Left ventricle myocardium superior (tissue), 1 donor: ENCODE measurements at places on chromosomes 11 and 22. TPM values are rescaled to one million over a fixed set of nuclear protein-coding genes. Genes with fewer than 3 reads are reported as not detected.
A peak's percentile ranks its signal among the peaks of the same experiment; 100 is the strongest.

GRCh38 chr11:130675371-130675821, 227.0 kb downstream of the ADAMTS15 start:
- peak; percentile 87 for DNase-seq

GRCh38 chr11:130137999-130138398, 21.6 kb upstream of the ST14 start:
- no peak for DNase-seq

GRCh38 chr22:38950527-38951295, 6.7 kb upstream of the APOBEC3A start:
- no peak for DNase-seq

DNA sequence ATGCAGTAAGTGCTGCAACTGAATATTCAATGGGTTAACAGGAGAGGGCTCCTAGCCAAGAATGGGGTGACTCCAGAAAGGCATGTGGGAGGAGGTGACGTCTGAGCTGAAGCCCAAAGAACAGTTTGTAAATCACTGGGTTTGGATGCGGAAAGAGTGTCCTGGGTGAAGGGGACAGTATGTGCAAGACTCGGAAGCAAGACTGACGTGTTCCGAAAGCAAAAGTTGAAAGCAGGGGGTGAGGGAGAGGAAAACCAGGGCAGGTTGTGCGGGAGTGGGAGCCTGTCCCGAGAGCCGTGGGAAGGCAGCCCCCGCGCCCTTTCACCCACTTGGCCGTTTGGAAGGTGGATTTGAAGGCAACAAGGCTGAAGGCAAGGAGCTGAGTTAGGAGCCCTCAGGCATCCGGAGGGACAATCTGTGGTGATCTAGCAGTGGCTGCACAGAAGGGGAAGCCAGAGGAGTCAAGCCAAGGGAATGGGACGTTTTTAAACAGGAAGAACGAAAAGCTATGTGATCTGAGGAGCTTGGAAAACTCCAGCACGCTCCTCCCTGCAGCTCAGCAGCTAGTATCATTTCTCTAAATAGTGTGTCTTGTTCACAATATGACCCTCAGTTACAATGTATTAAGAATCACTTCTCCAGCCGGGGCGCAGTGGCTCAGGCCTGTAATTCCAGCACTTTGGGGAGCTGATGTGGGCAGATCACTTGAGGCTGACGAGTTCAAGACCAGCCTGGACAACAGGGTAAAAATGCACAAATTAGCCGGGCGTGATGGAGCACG, 7.7 kb downstream of the SLC25A18 start:
- DNase-seq, result peak; percentile 93

DNA sequence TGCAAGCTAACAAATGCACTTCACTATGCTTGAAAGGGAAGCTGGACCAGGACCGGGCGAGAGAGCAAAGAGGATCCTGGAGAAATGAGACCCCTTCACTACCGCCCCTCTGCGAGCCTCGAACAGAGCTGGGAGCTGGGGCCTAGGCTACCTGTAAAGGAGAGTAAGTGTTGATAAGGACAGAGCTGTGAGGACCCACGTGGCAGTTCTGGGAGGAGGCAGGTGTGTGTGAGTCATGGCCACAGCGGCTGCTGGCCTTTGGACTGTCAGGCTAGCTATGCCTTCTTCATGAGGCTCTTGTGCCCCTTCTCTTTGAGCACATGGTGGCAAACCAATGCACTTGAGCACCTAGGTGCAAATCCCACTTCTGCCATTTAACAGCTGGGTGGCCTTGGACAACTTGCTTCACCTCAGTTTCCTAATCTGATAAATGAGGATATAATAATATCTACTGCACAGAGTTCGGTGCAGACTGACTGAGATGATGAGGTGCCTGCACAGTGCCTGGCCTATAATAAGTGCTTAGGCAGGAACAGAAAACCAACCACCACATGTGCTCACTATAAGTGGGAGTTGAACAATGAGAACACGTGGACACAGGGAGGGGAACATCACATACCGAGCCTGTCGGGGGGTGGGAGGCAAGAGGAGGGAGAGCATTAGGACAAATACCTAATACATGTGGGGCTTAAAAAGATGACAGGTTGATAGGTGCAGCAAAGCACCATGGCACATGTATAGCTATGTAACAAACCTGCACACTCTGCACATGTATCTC, 35.3 kb upstream of the KCNJ11 start:
- DNase-seq, result no peak

DNA sequence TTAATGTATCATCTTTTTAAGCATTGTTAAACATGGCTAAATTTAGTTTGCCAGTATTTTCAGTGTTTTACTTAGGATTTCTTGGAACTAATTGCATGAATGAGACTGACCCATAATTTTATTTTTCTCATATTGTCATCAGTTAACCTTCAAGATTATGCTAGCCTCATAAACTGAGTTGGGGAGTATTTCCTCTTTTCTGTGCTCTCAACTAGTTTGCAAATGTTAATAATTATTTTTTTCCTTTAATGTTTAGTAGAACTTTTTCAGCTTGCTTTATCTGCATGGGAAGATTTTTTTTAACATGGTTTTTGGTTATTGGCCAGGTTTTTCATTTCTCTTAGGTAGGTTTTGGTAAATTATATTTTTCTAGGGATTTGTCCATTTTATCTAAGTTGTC, 235.4 kb upstream of the SESN3 start:
- DNase-seq, result no peak

- no peak for DNase-seq
These were observed 636 bp downstream of the NUP160 start for GRCh38 chr11:47847537-47847891.

- DNase-seq, result no peak
These were observed 44.4 kb downstream of the MOB2 start for GRCh38 chr11:1442163-1442562.

DNA sequence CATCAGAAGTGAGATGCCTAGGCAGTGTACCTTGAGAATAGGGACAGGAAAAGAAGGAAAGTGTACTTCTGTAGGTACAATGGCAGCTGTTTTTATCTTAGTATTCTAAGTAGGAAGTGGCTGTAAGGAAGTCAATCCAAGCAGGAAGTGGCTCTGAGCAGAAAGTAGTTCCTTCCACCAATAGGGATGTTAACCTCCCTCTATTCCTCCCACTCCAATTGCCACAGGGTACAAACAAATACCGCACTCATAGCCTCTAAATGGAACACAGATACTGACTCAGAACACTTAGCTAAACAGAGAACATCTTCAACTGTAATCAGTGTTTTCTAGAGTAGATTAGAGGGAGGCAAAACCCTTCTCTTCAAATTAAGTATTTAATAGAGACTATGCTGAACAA, 10.6 kb downstream of the LRRC55 start:
- DNase-seq, result no peak

GRCh38 chr11:119723243-119723951, 5.6 kb downstream of the NECTIN1 start:
- DNase-seq, result no peak

DNA sequence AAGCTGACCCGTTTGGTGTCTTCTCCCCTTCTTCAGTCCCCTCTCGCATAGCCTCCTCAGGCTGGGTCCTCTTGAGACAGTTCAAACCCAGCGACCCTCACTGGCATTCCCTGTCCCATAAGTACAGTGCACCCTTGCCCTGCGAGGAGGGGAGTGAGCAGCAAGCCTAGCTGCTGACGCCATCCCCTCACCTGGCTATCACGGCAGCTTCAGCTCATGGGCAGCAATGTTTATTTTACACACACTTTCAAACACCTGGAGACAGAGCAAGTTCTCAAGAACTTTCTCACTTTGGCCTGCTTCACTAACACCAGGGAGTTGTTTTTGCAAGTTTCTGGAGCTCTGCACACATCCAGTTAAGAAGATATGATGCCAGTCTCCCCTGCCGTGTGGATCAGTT, 189.6 kb upstream of the E2F8 start:
- no peak for DNase-seq

- no peak for DNase-seq
These were observed 380.3 kb upstream of the PITPNB start for GRCh38 chr22:28299309-28299708.

DNA sequence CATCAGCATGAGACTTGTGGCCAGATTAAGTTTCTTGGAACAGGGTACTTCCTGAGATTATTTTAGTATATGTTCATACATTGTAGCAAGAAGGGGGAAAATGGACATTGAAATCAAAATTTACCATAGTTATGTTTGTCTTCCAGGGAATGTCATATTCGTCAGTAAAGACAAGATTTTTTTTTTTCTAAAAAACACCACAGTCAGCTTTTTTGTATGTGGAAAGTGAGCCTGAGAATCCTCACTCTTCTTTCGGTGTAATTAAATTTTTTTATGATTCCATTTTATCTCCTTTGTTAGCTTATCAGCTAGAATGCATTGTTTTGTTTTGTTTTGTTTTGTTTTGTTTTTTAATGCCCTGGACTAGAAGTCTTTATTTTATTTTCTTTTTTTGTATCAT, 31.5 kb upstream of the LIPT2 start:
- DNase-seq, result no peak

DNA sequence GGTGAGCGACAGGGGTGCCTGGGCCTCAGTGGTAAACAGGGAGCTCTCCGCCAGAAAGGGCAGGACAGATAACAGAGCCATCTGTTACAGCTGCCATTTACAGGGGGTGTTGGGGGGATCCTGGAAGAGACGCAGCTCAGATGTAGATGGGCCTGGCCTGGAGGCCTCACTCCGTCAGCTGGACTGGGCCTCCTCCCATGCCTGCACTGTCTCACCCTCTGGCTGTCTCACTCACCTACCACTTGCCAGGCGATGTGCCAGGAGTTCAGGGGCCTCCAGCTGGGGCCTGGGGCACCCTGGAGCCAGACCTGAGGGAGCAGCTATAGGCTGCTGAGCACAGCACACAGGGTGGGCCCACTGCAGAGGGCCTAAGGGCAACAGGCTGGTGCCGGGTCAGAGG, 16.3 kb upstream of the SUSD2 start:
- DNase-seq, result peak; percentile 78

GRCh38 chr22:45612940-45613339, 58.7 kb upstream of the ATXN10 start:
- DNase-seq, result peak; percentile 43

DNA sequence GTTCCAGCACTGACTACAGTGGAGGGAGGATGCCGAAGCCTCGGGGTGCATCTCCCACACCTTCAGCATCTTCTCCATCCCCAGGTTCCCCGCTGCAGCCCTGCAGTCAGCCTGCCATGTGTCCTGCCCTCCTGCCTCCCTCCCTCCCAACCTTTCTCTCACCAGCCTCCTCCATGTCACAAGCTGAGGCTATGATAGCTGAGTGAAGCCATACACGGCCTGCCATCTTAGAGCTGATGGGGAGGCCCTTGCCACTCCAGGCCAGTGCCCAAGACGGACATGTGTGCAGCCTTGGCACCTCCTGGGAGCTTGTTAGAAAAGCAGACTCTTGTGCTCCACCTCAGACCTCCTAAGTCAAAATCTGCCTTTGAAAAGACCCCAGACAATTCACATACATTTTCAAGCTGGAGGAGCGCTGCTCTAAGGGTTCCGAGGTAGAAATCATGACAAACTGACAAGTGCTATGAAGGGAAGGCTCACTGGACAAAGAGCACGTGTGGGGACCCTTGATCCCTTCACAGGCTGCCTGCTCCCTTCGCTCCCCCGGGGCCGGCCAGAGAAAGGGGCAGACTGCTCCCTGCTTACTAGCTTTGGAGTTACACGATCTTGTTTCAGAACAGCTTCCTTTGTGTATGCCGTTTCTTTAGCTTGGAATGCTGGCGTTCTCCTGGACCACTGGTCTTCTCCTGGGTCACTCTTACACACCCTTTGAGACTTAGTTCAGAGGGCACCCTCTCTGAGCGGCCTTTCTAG, 123.9 kb downstream of the ST3GAL4 start:
- DNase-seq, result no peak

GRCh38 chr11:113286509-113287497, 27.6 kb upstream of the TTC12 start:
- no peak for DNase-seq

- no peak for DNase-seq
These were observed 1010.3 kb upstream of the TENM4 start for GRCh38 chr11:80451105-80451504.

Gene GGTLC2
- total RNA-seq, result not detected

Gene USP2
- 173 TPM for total RNA-seq

Gene SCUBE1
- total RNA-seq, result 0.64 TPM

Gene SLC5A1
- total RNA-seq, result 223 TPM

Gene FOLH1
- not detected for total RNA-seq

Gene GSTT2
- 0.42 TPM for total RNA-seq
